Activated CD4-positive, alpha-beta T cell treated with anti-CD3 and anti-CD28 coated beads, Interleukin-2, amount 10 ng/mL, durations not matched to agents 24 days and 14 days (primary cell): ENCODE measurements at places on chromosomes 3 and 15. TPM values are rescaled to one million over a fixed set of nuclear protein-coding genes. Genes with fewer than 3 reads are reported as not detected.

DNA sequence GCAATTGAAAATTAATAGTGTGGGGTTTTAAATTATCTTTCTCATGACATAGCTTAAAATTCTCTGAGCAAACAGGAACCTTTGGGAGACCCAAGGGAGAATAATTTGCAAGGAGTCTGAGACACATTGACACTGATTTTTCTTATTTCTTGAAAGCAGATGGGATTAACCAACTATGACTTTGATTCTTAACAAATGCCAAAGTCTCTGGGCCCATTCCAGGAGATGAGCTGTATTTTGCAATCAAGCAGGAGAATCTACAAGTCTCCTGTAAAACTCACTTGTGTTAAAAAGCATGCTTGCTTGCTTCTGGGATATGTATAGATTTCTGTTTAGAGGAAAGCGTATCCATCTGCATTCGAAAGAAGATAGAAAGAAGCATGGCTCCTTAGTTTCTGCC, 71.3 kb upstream of the STT3B start:
- H3K27me3 ChIP-seq, result no peaks in the 10 kb centered on the region
- DNase-seq, result no peak
- no peaks in the 10 kb centered on the region for H3K36me3 ChIP-seq
- H3K4me1 ChIP-seq, result peaks cover 10% of the 10 kb centered on the region

DNA sequence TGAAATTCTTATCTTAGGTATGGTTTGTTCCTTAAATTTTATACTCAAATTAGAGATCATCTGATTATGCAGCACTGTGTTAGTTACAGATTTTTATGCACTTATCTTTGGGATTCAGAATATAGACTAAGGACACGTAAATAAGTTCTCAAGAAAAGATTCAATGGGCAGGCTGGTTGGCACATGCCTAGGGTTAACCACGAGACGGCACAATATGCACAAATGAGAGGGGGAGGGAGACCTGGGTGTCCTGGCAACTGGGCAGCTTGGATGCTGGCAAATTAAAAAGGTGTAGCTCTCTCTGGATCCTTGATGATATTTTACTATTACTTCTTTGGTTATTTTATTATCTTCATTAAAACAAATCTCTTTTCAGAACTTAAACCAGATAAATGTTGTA, 672 bp downstream of the AADAC start:
- H3K4me1 ChIP-seq, result no peaks in the 10 kb centered on the region
- H3K27ac ChIP-seq, result no peak overlapping the region
- no peak for DNase-seq
- H3K4me3 ChIP-seq, result no peak overlapping the region

- no peak overlapping the region for H3K4me3 ChIP-seq
- peaks cover 2% of the 10 kb centered on the region for H3K27me3 ChIP-seq
- no peaks in the 10 kb centered on the region for H3K36me3 ChIP-seq
- H3K27ac ChIP-seq, result no peak overlapping the region
- no peak for DNase-seq
These were observed 408.2 kb upstream of the RASGRP1 start for GRCh38 chr15:38972831-38973230.

GRCh38 chr15:77052556-77052955, 18.4 kb downstream of the TSPAN3 start:
- H3K27me3 ChIP-seq, result no peaks in the 10 kb centered on the region
- H3K27ac ChIP-seq, result no peak overlapping the region
- H3K4me1 ChIP-seq, result peaks cover 8% of the 10 kb centered on the region
- peaks cover 26% of the 10 kb centered on the region for H3K36me3 ChIP-seq
- DNase-seq, result no peak

- H3K27ac ChIP-seq, result no peak overlapping the region
- H3K36me3 ChIP-seq, result peaks cover 73% of the 10 kb centered on the region
- no peak overlapping the region for H3K4me3 ChIP-seq
- DNase-seq, result no peak
- H3K4me1 ChIP-seq, result no peaks in the 10 kb centered on the region
- no peaks in the 10 kb centered on the region for H3K27me3 ChIP-seq
These were observed 38.9 kb downstream of the TLE3 start for GRCh38 chr15:70058642-70059360.

DNA sequence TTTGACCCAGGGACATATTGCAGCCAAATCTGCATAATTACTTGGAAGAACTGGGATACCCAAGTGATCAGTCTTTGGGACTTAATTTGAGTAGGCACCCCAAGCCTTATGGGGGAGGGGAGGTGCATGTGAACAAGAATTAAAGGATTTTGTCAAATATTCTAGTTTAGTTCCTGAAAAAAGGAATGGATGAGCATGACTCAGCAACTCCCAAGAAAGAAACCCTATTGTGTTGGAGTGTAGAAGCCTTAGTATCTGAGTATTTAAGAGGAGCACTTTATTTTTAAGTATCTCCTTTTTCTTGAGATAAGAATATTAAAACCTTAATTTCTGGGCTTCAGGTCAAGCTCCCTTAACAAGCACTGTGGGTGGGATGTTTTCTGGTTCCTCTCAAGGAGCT, 222.4 kb downstream of the CD47 start:
- H3K4me3 ChIP-seq, result no peak overlapping the region
- H3K4me1 ChIP-seq, result peaks cover 4% of the 10 kb centered on the region

- H3K4me3 ChIP-seq, result no peak overlapping the region
- peaks cover 4% of the 10 kb centered on the region for H3K4me1 ChIP-seq
- DNase-seq, result no peak
- no peaks in the 10 kb centered on the region for H3K36me3 ChIP-seq
These were observed 94.8 kb downstream of the FMN1 start for GRCh38 chr15:33099739-33100138.

DNA sequence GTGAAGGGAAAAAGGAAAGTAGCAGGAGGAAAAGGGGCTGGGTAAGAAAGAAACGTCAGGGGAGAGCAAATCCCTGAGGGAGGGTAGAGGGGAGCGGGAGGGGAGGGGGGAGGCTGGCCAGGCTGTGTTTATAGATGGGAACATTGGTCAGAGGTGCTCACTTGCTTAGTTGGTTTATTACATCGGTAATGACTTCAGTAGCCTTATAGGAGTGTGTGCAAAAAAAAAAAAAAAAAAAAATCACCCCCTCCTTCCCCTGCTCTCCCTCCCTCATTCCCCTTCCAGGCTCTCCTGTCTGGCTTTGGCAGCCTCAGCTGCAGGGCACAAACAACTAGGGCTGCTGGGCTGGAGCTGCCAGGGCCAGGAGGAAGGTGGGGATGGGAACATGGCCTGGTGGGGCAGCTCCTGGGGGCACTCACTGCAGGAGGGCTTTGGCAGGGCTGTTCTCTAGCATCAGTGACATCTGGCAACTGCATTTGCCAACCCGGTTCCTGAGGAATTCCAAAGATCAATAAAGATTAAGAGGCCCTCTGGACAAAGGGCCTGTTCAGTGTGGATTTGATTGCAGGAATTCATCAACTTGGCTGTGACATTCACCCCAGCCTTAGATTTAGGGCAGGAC, 334.5 kb upstream of the FRG2C start:
- H3K36me3 ChIP-seq, result no peaks in the 10 kb centered on the region
- no peaks in the 10 kb centered on the region for H3K4me1 ChIP-seq
- no peak overlapping the region for H3K4me3 ChIP-seq
- no peak for DNase-seq

DNA sequence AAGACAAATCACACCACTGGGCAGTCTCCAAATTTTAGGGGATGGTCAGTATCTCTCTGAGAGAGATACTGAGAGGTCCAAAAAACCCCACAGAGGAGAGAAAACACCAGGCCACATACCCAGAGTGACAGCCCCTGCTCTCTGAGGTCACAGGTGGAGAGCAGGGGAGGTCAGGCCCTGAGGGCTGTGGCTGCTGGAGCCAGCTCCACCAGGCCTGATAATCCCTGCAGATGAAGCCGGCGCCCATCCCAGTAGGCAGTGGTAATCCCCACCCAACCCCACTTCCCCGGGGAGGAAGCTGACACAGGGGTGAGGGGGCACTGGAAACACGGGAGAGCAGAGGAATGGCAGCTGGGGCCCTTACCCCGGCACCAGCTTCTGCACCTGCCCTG, 31.2 kb upstream of the SRP14 start:
- H3K36me3 ChIP-seq, result peaks cover 3% of the 10 kb centered on the region
- H3K27me3 ChIP-seq, result no peaks in the 10 kb centered on the region
- peaks cover 4% of the 10 kb centered on the region for H3K4me1 ChIP-seq
- H3K27ac ChIP-seq, result no peak overlapping the region
- no peak overlapping the region for H3K4me3 ChIP-seq

DNA sequence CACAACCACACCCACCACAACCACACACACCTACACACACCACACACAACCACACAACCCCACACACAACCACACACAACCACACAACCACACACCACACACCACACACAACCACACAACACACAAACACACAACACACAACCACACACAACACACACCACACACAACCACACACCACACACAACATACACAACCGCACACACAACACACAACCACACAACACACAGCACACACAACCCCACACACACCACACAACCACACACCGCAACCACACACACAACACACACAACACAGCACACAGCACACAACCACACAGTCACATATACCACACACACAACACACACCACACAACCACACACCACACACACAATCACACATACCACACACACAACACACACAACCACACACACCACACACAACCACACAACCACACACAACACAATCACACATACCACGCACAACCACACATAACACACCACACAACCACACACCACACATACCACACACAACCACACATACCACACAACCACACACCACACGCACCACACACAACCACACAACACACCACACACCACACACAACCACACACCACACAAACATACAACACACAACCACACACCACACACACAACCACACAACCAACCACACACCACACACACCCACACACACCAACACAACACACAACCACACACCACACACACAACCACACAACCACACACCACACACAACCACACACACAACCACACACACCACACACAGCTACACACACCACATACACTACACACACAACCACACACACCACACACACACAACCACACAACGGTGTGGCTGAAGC, 23.7 kb downstream of the CPN2 start:
- no peaks in the 10 kb centered on the region for H3K36me3 ChIP-seq
- peaks cover 3% of the 10 kb centered on the region for H3K4me1 ChIP-seq
- H3K27me3 ChIP-seq, result peaks cover 17% of the 10 kb centered on the region
- H3K4me3 ChIP-seq, result no peak overlapping the region
- DNase-seq, result peak; percentile 64

GRCh38 chr3:69776289-69776688, 37.0 kb downstream of the MITF start:
- H3K4me1 ChIP-seq, result no peaks in the 10 kb centered on the region
- H3K27ac ChIP-seq, result no peak overlapping the region
- no peaks in the 10 kb centered on the region for H3K36me3 ChIP-seq
- no peak for DNase-seq
- no peaks in the 10 kb centered on the region for H3K27me3 ChIP-seq

DNA sequence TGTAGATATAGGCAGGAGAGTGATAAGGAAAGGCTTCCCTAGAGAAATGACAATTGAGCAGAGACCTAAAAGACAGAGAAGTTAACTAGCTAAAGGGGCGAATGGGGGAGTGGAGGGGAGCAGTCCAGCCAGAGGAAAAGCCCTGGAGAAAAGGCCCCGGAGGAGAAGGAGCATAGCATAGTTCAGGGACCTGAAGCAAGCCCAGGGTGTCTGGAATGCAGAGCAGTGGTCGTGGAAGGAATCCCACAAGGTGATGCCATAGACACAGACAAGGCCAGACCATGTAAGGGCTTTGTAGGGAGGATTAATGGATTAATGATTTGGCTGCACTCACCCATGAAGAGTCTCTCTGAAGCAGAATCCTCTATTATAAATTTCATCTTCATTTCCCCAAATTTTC, 45.8 kb upstream of the LRRN1 start:
- H3K36me3 ChIP-seq, result no peaks in the 10 kb centered on the region
- DNase-seq, result no peak
- H3K4me1 ChIP-seq, result no peaks in the 10 kb centered on the region
- no peak overlapping the region for H3K27ac ChIP-seq
- H3K27me3 ChIP-seq, result no peaks in the 10 kb centered on the region

DNA sequence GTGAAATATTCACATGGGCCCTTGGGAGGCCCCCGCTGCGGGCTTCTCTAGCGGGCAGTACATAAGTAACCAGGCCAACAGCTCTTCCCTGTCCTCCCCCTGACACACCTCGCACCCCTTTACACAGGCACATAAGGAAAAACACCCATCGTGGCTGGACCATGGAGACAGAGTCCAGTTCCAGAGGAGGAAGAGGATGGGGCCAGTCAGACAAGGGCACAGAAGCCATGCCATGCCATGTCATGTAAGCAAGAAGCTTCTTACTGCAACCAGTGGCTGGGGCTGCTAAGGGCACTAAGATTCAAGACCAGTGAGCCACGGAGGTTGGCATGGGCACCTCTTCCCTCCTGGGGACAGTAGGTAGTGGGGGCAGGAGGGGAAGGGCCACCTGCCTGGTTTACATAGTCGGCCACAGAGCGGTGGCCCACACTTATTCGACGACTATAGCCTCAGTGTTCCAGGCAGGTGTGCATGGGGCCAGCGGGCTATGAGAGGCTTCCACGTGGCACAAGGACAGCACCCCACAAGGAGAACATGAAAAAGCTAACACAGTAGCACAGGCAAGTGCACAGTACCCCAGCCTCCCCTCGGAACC, 5.7 kb upstream of the CYP11A1 start:
- DNase-seq, result no peak
- H3K27ac ChIP-seq, result no peak overlapping the region
- H3K36me3 ChIP-seq, result no peaks in the 10 kb centered on the region
- peak overlapping the region; percentile 86 for H3K4me3 ChIP-seq
- peaks cover 34% of the 10 kb centered on the region for H3K4me1 ChIP-seq

DNA sequence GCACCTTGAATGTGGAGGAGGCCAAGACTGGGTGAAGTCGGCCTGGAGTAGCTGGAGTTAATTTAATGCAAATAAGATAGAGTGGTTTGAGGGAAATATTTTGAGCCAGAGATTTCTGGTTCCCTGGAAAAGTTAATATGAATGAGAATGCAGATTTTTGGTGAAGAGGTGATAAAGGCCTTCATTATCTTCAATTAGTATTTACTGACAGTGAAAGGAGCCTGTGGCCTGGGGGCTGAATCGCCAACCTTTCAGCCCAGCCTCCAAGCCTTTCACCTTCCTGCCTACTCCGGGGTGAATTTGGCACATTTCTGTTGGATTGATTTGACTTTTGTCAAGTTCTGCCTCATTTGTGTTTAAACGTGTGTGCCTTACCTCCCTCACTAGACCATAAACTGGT, 147.8 kb downstream of the SOX2 start:
- H3K36me3 ChIP-seq, result no peaks in the 10 kb centered on the region
- H3K27ac ChIP-seq, result no peak overlapping the region
- no peaks in the 10 kb centered on the region for H3K4me1 ChIP-seq
- DNase-seq, result no peak

- peaks cover 23% of the 10 kb centered on the region for H3K36me3 ChIP-seq
- H3K27me3 ChIP-seq, result no peaks in the 10 kb centered on the region
- no peak overlapping the region for H3K27ac ChIP-seq
- H3K4me1 ChIP-seq, result peaks cover 29% of the 10 kb centered on the region
- DNase-seq, result no peak
- H3K4me3 ChIP-seq, result no peak overlapping the region
These were observed 80.7 kb downstream of the MBNL1 start for GRCh38 chr3:152349392-152349791.

Gene CDHR4
- not detected in 2 replicates for total RNA-seq

Gene UTS2B
- not detected in 2 replicates for total RNA-seq

Gene LPP
- 39.5 and 41.4 TPM in 2 replicates for total RNA-seq

Gene FOXB1
- 0.54 and 0.68 TPM in 2 replicates for total RNA-seq

Gene ZBBX
- total RNA-seq, result not detected in 2 replicates

Gene PLS1
- 4.6 TPM in 2 replicates for total RNA-seq

Gene FBXO45
- total RNA-seq, result 25.5 and 25.9 TPM in 2 replicates

Gene GPR87
- total RNA-seq, result 1.0 and 1.4 TPM in 2 replicates

Gene PLCL2
- 14.8 and 15.2 TPM in 2 replicates for total RNA-seq

Gene SPINT1
- total RNA-seq, result 11.3 and 12.9 TPM in 2 replicates
